Panc1 (cell line): ENCODE measurements at places on chromosomes 2 and 18. TPM values are rescaled to one million over a fixed set of nuclear protein-coding genes. Genes with fewer than 3 reads are reported as not detected.

- H3K27me3 ChIP-seq = no peaks in the 10 kb centered on the region
- no peak overlapping the region for H3K27ac ChIP-seq
Measured at GRCh38 chr18:3179430-3180089, 40.2 kb downstream of the MYOM1 start.

DNA sequence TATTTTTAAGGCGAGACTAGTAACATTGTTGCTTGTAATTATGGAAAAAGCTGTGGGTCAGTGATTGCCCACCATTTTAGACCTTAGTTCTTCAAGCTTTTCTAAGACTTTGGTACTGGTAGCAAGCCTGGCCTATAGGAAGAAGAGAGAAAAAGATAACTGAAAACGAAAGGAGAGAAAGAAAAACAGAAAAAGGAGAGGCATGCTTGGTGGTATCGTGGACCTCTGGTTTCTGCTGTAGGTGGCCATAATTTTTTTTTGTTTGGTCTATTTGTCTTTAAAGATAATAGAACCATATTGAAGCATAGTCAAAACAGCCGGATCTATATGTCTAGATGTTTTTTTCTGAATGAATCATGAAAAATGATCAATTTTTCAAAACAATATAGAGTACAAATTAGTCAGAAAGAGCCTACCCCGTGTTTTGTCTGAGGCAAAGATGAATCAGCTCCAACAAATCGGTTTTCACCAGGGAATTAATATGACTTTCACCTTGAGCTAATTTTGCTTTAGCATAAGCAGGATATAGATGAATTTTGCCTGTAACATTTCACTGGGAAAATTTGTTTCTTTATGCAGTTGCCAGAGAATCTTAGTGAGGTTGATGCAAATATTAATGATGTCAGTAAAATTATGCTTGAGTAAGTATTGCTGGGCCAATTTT lies 45.7 kb downstream of the CCDC85A start:
- H3K4me3 ChIP-seq = no peak overlapping the region
- H3K27me3 ChIP-seq = no peaks in the 10 kb centered on the region
- H3K36me3 ChIP-seq = no peaks in the 10 kb centered on the region
- no peak overlapping the region for H3K27ac ChIP-seq
- DNase-seq = no peak

- peaks cover 53% of the 10 kb centered on the region for H3K4me1 ChIP-seq
- H3K4me3 ChIP-seq = no peak overlapping the region
- peak; percentile 80 for DNase-seq
- H3K27me3 ChIP-seq = no peaks in the 10 kb centered on the region
- H3K36me3 ChIP-seq = no peaks in the 10 kb centered on the region
Measured at GRCh38 chr2:189150033-189150432, 29.5 kb downstream of the COL5A2 start.

DNA sequence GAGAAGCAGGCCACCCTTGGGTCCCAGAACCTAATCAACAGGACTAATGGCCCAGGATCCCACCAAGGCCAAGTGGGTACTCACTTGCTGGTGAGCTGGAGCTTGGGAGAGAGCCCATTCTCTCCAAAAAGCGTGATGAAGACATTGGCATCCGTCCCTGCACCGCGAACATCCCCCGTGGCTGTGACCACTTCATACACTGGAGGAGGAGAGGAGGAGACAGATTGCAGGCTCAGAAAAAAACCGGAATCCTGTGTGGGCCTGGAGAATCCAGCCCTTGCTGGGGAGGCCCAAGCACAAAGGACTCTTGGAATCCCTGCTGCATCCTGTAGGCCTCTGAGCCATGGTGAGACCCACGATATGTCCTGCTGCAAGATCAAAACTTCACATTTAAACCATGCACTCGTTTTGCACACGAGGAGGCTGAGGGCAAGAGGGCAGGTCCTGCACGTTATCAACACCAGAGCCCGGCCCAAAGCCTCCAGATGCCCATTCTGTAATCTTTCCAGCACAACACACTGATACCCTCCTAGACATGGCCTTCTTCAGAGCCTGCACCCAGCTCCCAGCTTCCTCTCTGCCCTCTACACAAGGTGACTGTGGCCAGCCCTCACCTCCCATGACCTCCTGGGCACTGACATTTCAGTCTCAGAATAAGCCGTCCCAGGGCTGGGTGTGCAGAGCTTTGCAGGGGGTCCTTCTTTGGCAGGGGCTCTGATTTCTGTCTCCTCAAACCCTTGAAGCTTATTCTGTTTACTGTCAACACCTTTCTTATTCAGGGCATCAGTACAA lies 7.8 kb downstream of the LOXHD1 start:
- no peaks in the 10 kb centered on the region for H3K4me1 ChIP-seq
- H3K4me3 ChIP-seq = no peak overlapping the region
- no peak for DNase-seq
- no peaks in the 10 kb centered on the region for H3K36me3 ChIP-seq

- no peak for DNase-seq
- no peak within 1 kb of the TSS for H3K27ac ChIP-seq
- H3K27me3 ChIP-seq = peaks cover 2% of the 10 kb centered on the region; the same call in 1 of the 2 replicates
- no peaks in the 10 kb centered on the region for H3K36me3 ChIP-seq
Measured at GRCh38 chr2:168801961-168802858, at the start of gene NOSTRIN. Gene NOSTRIN (plus strand): TSS chr2:168802637. CDS start chr2:168802647, 10 bp downstream.

- no peaks in the 10 kb centered on the region for H3K36me3 ChIP-seq
- no peaks in the 10 kb centered on the region for H3K4me1 ChIP-seq
- no peaks in the 10 kb centered on the region for H3K27me3 ChIP-seq
Measured at GRCh38 chr2:83686863-83687262, 772.2 kb downstream of the SUCLG1 start.

GRCh38 chr2:136185981-136186776 lies 68.2 kb upstream of the CXCR4 start:
- H3K4me1 ChIP-seq = no peaks in the 10 kb centered on the region
- H3K27ac ChIP-seq = no peak overlapping the region
- H3K4me3 ChIP-seq = no peak overlapping the region
- H3K27me3 ChIP-seq = no peaks in the 10 kb centered on the region
- H3K36me3 ChIP-seq = no peaks in the 10 kb centered on the region
- no peak for DNase-seq

REEP1 gene
- total RNA-seq = 0.23 TPM

DPP4 gene
- total RNA-seq = 0.23 TPM

DNA sequence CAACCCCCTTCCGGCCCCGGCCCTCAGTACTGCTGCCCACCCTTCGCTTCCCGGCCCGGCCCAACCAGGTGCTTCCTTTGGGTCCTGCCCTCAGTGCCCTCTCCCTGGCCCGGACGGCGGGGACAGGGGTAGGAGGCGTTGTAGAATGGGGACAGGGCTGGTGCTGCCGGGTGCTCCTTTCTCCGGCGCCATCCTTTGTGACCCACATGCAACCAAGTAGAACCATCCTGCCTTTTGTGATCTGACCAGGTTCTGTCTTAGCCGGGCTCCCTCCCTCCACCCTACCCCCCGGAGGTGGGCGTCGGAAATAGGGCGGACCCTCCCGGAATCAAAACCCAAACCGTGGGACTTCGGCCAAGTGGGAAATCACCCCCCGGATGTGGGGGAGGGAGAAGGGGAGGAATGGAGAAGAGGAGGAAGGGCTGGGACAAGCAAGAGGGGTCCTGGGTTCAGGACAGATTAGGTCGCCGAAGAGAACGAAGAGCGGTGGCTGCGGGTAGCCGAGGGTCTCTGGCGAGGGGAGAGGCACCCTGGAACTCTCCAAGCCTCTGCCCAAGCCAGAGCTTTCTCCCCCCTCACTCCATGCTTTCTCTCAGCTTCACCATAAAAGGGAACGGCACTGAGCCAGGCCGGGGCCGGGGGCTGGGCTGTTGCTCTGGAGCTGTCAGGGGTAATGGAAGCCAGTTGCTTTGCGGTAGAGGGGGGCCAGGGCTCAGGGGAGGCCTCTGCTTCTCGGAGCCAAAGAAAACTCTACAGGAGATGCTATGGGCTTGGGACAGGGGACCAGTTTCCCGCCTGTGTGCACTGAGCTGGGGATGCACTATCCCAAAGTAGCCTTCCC lies 756 bp upstream of the OST4 start:
- H3K4me3 ChIP-seq = peak overlapping the region; percentile 98
- H3K4me1 ChIP-seq = peaks cover 15% of the 10 kb centered on the region
- H3K27ac ChIP-seq = peak overlapping the region; percentile 70
- no peak for DNase-seq
